Tibial nerve (tissue), 4 donors: ENCODE measurements at places on chromosomes 6 and 20.

- no peaks in the 10 kb centered on the region for H3K4me1 ChIP-seq
- H3K27ac ChIP-seq = peak overlapping the region; percentile 86
- no peak for DNase-seq
- H3K36me3 ChIP-seq = no peaks in the 10 kb centered on the region
- peak overlapping the region; percentile 55 for H3K4me3 ChIP-seq
These were observed 539 bp downstream of the TMEM200A start for GRCh38 chr6:130366107-130367005.

- H3K4me1 ChIP-seq = no peaks in the 10 kb centered on the region
- no peaks in the 10 kb centered on the region for H3K27me3 ChIP-seq
- DNase-seq = no peak
These were observed 56.5 kb upstream of the ADGRF1 start for GRCh38 chr6:47098570-47098993.

- DNase-seq = no peak
- H3K27me3 ChIP-seq = no peaks in the 10 kb centered on the region
- H3K4me3 ChIP-seq = no peak overlapping the region
These were observed 605.7 kb upstream of the GJE1 start for GRCh38 chr6:141526985-141527384.

DNA sequence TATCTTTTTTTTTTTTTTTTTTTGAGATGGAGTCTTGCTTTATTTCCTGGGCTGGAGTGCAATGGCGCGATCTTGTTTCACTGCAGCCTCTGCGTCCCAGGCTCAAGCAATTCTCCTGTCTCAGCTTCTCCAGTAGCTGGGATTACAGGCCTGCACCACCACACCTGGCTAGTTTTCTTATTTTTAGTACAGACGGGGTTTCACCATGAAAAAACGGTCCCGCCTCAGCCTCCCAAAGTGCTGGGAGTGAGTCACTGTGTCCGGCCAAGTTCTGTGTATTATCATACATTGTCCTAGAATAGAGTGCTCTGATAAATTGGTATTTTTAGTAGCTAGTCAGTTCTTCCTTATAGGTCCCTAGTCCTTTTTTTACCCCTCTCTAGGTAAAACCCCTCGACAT lies 2.8 kb downstream of the SNRPC start:
- DNase-seq = no peak
- H3K36me3 ChIP-seq = no peaks in the 10 kb centered on the region
- no peaks in the 10 kb centered on the region for H3K27me3 ChIP-seq
- peaks cover 9% of the 10 kb centered on the region for H3K4me1 ChIP-seq
- no peak overlapping the region for H3K27ac ChIP-seq
- no peak overlapping the region for H3K4me3 ChIP-seq

DNA sequence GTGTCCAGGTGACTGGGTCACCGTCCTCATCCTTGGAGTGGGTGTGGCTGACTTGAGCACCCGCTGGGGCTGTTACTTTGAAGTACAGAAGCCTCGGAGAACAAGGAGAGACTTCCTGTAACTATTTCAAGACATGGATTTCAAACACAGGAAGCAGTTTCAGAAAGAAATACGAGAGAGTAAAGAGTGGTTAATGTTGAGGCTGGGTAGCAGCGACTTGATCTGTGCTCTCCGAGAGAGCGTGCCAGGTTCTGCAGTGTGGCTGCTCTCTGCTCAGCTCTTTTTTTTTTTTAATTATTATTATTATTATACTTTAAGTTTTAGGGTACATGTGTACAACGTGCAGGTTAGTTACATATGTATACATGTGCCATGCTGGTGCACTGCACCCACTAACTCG lies 17.5 kb upstream of the EFCAB8 start:
- H3K27me3 ChIP-seq = no peaks in the 10 kb centered on the region
- no peak overlapping the region for H3K27ac ChIP-seq
- no peak for DNase-seq
- H3K4me3 ChIP-seq = no peak overlapping the region

GRCh38 chr6:30776390-30777154 lies 32.2 kb upstream of the IER3 start:
- H3K4me3 ChIP-seq = no peak overlapping the region
- H3K27me3 ChIP-seq = no peaks in the 10 kb centered on the region
- H3K4me1 ChIP-seq = peaks cover 5% of the 10 kb centered on the region
- H3K36me3 ChIP-seq = no peaks in the 10 kb centered on the region
- H3K27ac ChIP-seq = no peak overlapping the region

- DNase-seq = no peak
- H3K27me3 ChIP-seq = peaks cover 92% of the 10 kb centered on the region
- no peak overlapping the region for H3K4me3 ChIP-seq
- no peaks in the 10 kb centered on the region for H3K4me1 ChIP-seq
These were observed 71.9 kb downstream of the SRC start for GRCh38 chr20:37417617-37418467.

DNA sequence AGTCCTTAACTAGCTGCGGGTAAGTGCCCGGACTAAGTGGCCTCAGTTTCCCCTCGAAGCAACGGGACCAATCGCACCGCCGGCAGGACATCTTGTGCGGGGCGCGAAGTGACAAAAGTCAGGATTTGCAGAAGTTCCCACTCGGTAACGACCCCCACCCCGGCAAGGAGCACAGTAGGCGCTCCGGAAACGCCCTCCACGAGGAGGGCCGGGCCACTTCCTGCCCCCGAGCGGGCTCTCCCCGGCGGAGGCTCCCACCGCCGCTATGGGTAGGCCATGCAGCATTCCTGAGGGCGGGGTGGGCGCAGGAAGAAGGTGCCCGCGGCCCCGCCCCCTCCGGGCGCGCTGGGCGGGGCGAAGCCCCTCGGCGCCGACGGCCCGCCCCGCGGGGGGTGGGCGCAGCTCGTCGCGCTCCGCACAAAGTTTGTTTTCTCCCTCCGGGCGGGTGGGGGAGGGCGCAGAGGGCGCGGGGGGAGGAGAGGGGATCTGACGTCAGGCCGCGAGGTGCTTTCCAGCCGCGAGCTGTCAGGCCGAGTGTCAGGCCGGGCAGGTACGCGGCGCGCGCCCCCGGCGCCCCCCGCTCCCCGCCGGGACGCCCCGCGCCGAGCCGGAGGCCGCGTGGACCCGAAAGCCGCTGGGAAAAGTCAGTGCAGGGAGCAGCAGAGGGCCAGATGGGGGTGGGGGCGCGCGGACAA lies at the start of gene TGIF2:
TGIF2 (plus strand) TSS at position 495 of the 695 bp plus-strand sequence. CDS start 5,178 bp downstream, outside the sequence.
- no peaks in the 10 kb centered on the region for H3K27me3 ChIP-seq
- peak within 1 kb of the TSS; percentile 97 for H3K27ac ChIP-seq
- H3K4me1 ChIP-seq = no peaks in the 10 kb centered on the region
- no peaks in the 10 kb centered on the region for H3K36me3 ChIP-seq
- DNase-seq = peak; percentile 61

- no peak overlapping the region for H3K4me3 ChIP-seq
- H3K27me3 ChIP-seq = no peaks in the 10 kb centered on the region
- H3K36me3 ChIP-seq = no peaks in the 10 kb centered on the region
- no peak for DNase-seq
These were observed 76.1 kb downstream of the PRKN start for GRCh38 chr6:162651505-162651904.

GRCh38 chr20:59010321-59010994 lies 3.4 kb upstream of the CTSZ start:
- H3K27me3 ChIP-seq = no peaks in the 10 kb centered on the region
- H3K36me3 ChIP-seq = no peaks in the 10 kb centered on the region
- H3K4me1 ChIP-seq = no peaks in the 10 kb centered on the region
- no peak overlapping the region for H3K4me3 ChIP-seq

DNA sequence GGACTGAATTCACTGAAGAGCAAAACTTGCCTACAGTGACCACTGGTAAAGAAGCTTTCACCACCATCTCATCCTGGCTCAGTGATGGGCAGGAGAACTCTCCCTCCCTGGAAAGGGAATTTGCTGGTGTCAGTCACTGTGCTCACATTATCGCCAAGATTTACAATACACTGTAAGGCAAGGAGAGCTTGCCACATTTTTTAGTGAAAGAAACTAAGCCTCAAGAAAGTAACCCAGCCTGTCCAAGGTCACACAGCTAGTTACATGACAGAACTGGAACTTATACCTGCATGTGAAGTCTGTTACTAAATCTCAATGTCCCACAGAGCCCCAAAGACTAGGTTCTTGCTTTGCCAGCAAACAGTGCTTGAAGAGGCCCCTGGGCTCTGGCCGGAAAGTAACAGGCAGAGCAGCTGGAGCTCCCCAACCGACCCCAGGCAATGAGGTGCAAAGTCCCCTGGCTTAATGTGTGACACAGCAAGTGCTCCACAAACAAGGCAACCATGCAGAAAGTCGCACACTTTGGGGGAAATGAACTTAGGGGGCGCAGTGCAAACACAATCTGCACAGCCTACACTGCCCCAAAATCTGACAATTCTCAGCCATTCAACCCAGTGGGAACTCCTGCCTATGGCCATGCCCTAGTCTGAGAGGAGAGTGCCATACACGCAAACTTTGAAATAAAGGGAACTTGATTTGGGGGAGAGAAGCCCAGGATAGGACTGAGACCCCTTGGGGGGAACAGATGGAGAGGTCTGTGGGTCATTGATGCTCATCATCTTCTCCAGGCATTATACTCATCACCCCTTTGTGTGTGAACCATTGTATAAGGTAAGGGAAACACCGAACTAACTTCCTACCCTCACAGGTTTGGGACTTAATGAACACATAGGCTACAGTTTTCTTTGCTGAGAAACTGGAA lies 1.9 kb downstream of the BCL2L1 start:
- H3K4me1 ChIP-seq = no peaks in the 10 kb centered on the region
- DNase-seq = no peak
- H3K4me3 ChIP-seq = peak overlapping the region; percentile 90
- H3K27ac ChIP-seq = peak overlapping the region; percentile 100

GRCh38 chr6:150915880-150916265 lies 50.4 kb downstream of the MTHFD1L start:
- H3K27ac ChIP-seq = no peak overlapping the region
- H3K4me3 ChIP-seq = no peak overlapping the region
- H3K4me1 ChIP-seq = no peaks in the 10 kb centered on the region
- DNase-seq = no peak
- no peaks in the 10 kb centered on the region for H3K36me3 ChIP-seq
- no peaks in the 10 kb centered on the region for H3K27me3 ChIP-seq

DNA sequence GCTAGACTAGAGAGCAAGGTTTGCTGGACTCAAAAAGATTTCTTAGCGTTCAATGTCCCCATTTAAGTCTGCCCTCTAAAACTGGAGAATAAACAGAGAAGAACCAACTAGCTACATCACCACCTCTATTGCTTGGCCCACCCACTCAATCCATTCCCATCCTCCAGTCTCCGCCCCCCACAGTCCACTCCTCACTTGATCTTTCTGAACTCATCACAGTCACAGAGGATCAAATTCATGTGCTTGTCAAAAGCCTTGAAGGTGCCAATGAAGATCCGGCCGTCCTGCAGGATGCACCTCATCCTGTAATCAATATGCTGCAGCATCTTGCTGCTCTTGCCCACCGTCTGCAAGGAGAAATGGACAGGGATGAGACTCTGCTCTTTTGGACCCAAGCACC lies 3.2 kb downstream of the SNRPB start:
- no peaks in the 10 kb centered on the region for H3K27me3 ChIP-seq
- H3K4me3 ChIP-seq = no peak overlapping the region
- H3K36me3 ChIP-seq = peaks cover 52% of the 10 kb centered on the region
- no peaks in the 10 kb centered on the region for H3K4me1 ChIP-seq
- H3K27ac ChIP-seq = no peak overlapping the region
